ENCODE measurements at places on chromosomes 4 and X. TPM values are rescaled to one million over a fixed set of nuclear protein-coding genes. Genes with fewer than 3 reads are reported as not detected.

DNA sequence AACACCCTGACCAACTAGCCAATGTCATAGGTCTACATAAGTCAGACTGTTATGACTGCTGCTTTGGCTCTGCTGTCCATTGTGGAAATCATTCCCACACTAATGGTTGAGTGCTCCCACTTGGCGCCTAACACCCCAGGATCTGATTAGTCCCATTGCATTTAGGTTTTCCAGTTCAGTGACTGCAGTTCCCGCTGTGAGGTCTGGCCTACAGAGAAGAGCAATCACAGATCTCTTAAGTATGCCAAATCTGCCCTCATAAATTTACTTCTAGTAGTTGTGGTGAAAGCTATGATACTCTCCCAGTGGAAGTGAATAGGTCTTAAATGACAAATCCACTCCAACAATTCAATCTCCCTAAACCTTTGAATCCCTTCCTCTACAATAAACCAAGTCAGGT lies 77.3 kb upstream of the IL2 start:
- DNase-seq = no peak

DNA sequence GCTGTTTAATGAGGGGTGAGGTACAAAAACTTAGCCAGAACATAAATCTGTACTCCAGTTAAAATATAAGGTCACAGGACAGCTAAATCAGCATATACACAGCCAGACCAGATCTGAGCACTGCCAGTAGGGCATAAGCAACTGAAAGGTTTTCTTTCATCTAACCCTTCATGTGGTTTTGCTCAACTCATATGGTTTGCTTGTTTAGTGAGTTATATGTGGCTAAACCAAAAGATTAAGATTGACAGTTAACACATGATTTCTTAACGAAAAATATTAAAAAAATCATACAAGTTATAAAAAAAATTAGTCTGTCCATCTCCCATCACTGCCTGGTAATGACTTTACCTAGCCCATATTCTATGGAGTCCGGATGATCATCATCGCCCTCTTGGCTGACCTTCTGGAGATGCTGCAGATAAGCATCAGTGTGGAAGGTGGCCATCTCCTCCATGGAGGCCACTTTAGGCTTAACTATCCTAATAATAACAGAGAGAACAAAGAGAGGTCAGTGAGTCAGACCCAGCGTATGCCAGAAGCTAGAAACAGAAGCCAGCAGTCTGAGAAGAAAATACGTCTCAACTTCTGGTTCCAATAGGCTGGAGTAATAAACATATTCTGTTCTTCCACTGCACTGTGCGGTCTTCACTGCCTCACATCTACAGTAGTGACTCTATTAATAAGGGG lies 4.1 kb downstream of the HDAC8 start:
- DNase-seq = no peak

The PIR gene
- 4.6 TPM for total RNA-seq

The LRAT gene
- not detected for total RNA-seq

DNA sequence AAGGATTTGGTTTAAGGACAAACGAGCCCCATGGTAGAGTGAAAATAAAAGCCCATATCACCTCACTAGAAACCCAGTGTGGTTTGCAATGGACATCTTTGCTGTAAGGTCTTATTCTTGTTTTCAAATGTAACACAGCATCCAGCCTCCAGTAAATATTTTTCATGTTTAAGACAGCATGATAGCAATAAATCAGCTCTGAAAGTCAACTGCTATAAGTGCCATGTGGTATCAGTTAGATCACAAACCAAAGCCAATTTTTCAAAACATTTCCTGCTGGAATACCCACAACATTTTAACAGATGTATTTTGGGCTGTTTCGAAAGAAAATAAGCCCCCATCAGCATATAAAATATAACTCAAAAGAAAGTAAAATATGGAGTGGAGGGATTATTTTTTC lies 24.0 kb upstream of the SCML1 start:
- DNase-seq = peak; percentile 65

The EMCN gene
- total RNA-seq = 20.1 TPM
